ENCODE measurements at places on chromosomes 2 and 18.

GRCh38 chr2:237572742-237573101 is 6.3 kb downstream of the PRLH start:
- DNase-seq: no peak

GRCh38 chr18:77209587-77209986 is 40.1 kb upstream of the GALR1 start:
- no peak for DNase-seq

DNA sequence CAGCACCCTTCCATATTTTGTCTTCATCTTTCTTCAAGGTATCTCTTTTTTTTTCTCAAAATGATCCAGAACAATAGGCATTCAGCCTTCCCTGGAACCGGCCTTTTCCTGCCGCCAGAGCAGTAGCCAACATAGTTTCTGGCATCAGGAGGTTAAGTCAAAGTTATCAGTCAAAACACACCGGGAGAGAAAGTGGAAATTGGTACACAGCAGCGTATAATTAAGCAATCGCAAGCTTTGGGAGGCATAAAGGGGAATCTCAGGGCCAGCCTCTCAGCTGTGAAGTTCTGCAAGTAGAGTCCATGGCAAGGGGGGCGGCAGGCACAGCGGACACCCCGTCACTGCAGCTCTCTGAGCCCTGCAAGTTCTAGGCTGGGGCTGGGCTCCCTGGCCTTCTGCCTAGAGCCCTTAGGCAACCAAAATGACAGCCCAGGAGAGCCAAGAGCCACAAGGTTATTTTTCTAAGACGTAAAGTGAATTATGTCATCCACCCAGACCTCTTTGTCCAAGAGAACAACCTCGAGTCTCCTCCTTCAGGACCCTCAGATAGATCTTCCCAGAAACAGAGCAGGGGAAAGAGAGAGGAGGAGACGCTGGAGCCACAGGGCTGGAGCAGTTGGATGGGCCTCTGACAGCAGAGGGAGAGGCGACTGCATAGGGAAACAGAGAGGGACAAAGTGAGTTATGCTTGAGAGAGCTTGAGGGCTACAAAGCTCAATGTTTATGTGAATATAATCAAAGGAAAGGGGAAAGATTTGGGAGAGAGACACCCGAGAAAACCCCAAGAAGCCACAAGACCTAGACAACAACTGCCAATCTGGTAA is 114.7 kb downstream of the BCL2L11 start:
- no peak for DNase-seq

- DNase-seq: no peak
These were observed 72.2 kb downstream of the HDAC4 start for GRCh38 chr2:239328351-239329191.

DNA sequence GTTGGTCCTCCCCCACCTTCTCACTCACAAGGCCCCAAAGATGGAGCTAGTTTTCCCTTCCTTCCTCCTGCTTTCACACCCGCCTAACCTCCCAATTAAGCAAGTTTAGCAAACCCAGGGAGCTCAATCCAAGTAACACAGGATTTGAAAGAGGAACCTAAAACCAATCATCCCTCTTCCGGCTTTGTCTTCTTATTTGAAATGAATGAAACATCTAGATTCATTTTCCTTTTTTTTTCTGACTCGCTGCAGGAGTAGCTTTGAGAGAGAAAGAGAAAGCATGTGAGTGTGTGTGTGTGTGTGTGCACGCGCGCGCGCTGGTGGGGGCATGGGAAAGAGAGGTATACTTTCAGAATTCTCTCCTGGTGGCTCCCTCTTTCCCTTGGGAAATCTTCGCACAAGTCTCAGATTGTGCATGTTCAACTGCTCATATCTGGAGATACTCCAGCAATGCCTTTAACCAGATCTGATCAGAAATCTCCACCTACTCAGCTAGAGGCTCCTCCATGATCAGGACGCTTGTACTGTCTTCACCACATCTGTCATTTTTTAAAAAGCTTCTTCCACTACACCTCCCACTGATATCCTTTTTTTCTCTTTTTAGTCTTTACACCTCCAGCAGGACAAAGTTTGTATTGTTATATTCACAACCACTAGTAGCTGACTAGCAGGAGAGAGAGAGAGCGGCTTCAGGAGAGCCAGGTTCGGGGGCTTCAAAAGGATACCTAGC is 1.7 kb downstream of the SLC8A1 start:
- DNase-seq: no peak

GRCh38 chr2:143128681-143129580 is at the start of gene ARHGAP15:
ARHGAP15 (plus strand) TSS chr2:143129419.
- DNase-seq: no peak

- no peak for DNase-seq
These were observed 589.4 kb upstream of the SYT4 start for GRCh38 chr18:43866696-43867095.

DNA sequence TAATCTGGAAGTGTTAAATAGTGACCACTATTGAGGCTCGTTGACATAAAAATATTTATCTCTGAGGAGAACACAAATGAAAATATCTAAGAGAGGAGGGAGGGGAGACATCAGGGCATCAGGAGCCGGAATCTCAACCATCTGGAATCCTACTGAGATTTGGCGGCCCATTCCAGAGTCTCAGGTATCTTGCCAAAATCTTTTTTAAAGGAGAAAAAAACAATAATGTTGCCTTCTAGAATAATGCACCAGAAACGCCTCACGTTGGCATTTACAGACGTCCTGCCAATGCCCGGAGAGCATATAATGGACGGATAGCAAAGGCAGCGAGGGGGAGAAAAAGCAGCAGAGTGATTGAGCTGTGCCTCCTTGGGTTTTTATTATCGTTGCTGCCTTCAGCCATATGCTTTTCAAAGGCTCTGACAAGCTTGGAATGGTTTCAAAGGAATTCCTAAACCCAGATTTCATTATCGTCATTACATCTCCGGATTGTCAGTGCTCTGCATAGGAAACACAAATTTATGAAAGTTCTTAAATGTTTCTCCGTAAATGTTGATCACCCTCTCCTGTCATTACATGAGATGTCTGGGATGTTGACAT is 30.9 kb upstream of the EGR4 start:
- no peak for DNase-seq

Measured in endothelial cell (in vitro differentiated cells).